Umbilical cord (tissue), 2 donors: ENCODE measurements at places on chromosomes 7 and 10. TPM values are rescaled to one million over a fixed set of nuclear protein-coding genes. Genes with fewer than 3 reads are reported as not detected.

CEP55 gene
- 8.7 TPM for total RNA-seq

CHST3 gene
- total RNA-seq: 30.8 TPM

ATRNL1 gene
- 222 TPM for total RNA-seq

ARHGAP22 gene
- total RNA-seq: 10.4 TPM

CPED1 gene
- total RNA-seq: 64.8 TPM
